RWPE2 (cell line): ENCODE measurements at places on chromosomes 1 and 21.

DNA sequence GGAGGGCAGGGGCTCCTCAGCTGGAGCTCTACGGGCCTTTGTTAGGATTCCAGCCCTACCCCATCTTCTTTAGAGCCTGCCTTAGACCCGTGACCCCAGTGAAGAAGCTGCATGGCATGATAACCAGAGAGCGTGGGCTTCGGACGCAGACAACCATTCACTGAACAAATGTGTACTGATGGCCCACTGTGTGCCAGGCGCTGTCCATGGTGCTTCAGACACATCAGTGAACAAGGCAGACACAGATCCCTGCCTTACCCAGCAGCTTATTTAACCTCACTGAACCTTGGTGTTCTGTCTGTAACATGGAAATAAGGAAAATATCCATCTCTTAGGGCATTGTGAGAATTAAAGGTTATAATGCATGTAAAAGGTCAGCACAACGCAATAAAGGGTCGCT lies 9.5 kb downstream of the CHIT1 start:
- DNase-seq = no peak

GRCh38 chr1:51578383-51579109 lies 38.3 kb upstream of the OSBPL9 start:
- DNase-seq = no peak

DNA sequence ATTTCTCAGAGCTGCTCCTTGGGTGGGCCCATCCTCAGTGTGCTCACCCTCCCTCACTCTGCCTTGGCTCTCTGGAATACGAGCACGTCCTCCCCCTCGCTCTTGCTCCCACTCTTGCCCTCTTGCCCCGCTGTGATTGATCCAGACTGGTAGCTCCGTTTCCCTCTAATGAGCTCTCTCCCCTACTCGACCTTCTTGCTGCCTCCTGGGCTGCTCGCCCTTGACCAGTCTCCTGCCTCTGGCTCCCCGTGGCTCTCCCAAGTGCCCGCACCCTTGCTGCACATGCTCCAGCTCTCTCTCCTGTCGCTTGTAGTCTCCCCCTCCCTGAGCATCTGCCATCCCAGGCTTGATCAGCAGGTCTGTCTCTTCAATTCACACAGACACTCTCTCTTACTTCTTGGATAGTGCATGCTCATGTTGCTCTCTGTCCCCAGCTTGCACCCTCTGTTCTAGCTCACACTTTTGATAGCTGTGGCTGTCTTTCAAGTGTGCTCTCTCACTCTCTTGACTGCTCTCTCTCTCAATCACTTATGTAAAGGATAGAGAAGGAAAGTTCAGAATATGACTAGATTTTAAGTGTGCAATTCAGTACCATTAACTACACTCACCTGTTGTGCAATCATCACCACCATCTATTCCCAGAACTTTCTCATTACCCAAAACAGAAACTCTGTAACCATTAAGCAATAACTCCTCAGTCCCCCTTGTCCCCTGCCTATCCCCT lies 51.1 kb downstream of the PHC2 start:
- DNase-seq = no peak

GRCh38 chr1:172351346-172351745 lies 69.1 kb upstream of the C1orf105 start:
- DNase-seq = no peak

DNA sequence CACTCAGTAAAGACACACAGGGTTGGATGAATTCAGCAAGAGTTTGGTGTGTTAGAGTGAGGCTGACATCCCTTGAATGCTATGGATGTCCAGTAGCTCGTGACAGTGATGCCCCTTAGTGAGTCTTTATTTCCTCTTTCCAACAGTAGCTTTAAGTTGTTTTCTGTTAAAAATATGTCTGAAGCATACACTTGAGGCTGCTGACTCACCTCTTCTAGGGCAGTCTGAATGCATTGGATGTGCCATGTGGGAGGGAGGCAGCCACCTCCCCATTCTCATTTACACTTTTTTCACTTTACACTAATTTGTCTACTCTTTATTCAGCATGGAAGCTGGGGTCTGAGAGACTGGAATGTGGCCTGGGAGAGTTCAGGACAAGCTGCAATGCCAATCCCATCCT lies 17.6 kb downstream of the NOS1AP start:
- DNase-seq = no peak
